ENCODE measurements at places on chromosomes 6 and 20.

DNA sequence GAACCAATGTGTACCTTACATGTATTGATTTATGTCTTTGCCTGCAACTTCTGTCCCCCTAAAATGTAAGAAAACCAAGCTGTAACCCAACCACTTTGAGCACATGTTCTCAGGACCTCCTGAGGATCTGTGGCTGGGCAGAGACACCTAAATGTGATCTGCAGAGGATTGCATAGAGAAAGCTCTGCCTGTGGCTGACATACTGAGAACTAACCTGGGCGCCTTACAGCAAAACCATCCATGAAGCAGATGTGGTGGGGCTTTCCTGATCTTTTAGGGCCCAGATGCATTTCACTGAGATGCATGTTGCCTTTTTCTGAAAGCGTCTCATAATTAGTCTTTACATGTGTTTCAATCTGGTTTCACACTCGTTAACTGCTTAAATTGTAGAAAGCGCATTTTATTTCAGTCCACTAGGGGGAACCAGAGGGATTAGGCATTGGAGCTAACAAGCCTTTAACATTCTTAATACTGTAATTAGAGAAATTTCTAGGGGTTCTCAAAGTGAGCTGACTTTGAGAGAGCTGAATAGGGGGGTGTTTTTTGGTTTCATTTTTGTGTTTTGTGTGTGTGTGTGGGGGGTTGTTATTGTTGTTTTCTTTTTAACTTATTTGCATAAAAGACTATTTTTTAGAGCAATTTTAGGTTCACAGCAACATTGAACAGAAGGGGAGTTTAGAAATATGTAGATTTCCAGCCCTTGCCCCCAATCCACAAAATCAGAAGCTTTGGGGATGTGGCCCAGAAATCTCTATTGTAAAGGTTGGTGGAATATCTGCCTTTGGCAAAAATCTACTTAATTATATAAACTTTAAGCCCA is 50.9 kb upstream of the FAM184A start:
- H3K27ac ChIP-seq, result no peak overlapping the region
- DNase-seq, result no peak
- H3K27me3 ChIP-seq, result no peaks in the 10 kb centered on the region
- H3K36me3 ChIP-seq, result no peaks in the 10 kb centered on the region
- H3K4me1 ChIP-seq, result no peaks in the 10 kb centered on the region

- H3K36me3 ChIP-seq, result no peaks in the 10 kb centered on the region
- no peak for DNase-seq
- no peaks in the 10 kb centered on the region for H3K27me3 ChIP-seq
- H3K4me3 ChIP-seq, result no peak overlapping the region
Measured at GRCh38 chr6:44696686-44697085, 309.2 kb downstream of the CDC5L start.

DNA sequence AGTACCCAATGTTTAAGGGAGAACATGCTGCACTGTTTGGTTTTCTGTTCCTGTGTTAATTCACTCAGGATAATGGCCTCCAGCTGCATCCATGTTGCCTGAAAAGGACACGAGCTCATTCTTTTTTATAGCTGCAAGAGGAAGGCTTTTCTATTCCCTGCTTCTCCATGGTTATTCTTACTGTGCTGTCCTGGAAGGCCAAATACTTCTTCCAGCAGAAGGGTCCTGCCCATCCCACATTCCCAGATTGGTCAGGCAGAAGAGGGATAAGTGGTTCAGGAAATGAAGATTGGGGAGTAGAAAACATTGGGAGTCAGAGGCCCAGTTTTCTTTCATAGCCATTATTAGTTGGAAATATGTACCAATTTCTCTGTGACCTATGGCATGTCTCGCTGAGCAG is 122.4 kb downstream of the TCP11 start:
- no peaks in the 10 kb centered on the region for H3K27me3 ChIP-seq
- peaks cover 20% of the 10 kb centered on the region for H3K36me3 ChIP-seq
- H3K4me3 ChIP-seq, result no peak overlapping the region
- no peak for DNase-seq
- H3K4me1 ChIP-seq, result no peaks in the 10 kb centered on the region
- H3K27ac ChIP-seq, result no peak overlapping the region

DNA sequence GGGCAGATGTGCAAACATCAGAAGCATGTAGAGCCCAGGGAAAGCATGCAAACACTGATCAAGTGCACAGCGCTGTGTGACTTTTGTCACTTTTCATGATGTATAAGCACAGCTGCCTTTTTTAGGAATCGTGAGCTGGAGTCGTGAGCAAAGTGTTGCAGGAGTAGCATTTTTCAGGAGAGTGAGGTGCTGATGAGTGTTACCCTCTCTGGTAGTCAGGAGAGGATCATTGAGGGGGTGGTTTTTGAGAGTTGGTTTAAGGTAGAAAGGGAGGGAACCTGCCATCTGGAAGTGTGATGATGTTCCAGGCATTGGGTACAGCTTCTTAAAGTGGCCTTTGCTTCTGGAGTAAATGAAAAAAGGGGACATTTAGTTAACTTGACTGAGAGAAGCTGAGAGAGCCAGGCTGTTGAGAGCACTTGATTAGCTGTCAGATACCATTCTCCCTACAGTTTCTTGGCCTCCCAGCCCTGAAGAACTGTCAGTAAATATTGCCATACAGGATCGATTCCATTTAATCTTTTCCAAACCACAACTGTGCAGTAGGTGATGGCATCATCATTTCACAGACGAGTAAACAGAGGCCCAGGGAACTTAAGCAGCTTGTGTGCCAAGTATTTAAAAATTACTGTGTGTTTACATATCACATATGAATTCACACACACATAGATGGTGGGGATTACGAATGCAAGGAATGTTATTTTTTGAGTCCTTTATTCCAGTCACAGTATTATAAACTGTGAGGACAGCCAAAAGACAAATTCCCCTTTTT is 28.9 kb downstream of the TPD52L1 start:
- no peak overlapping the region for H3K4me3 ChIP-seq
- no peak for DNase-seq
- no peaks in the 10 kb centered on the region for H3K27me3 ChIP-seq
- H3K36me3 ChIP-seq, result no peaks in the 10 kb centered on the region
- no peaks in the 10 kb centered on the region for H3K4me1 ChIP-seq
- no peak overlapping the region for H3K27ac ChIP-seq

- no peak for DNase-seq
- no peak overlapping the region for H3K4me3 ChIP-seq
- peaks cover 7% of the 10 kb centered on the region for H3K4me1 ChIP-seq
Measured at GRCh38 chr6:170165471-170166117, 125.3 kb downstream of the DLL1 start.

- no peaks in the 10 kb centered on the region for H3K27me3 ChIP-seq
- no peak for DNase-seq
- no peaks in the 10 kb centered on the region for H3K4me1 ChIP-seq
- H3K4me3 ChIP-seq, result no peak overlapping the region
- H3K36me3 ChIP-seq, result no peaks in the 10 kb centered on the region
Measured at GRCh38 chr6:112909781-112910180, 562.7 kb downstream of the RFPL4B start.

DNA sequence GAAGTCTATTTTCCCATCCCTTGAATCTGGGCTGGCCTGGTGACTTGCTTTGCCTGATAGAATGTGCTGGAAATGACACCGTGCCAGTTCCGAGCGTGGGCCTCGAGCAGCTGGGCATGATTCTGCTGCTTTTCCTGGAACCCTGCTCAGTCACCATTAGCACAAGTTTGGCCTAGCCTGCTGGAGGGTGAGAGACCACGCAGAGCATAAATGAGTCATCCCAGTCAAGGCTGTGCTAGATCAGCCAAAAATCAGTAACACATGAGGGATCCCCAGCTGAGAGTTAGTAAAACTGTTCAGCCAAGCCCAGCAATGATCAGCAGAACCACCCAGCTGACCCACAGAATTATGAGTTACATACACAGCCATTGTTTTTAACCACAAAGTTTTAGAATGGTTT is 74.8 kb upstream of the TOP1 start:
- H3K27ac ChIP-seq, result no peak overlapping the region
- no peak for DNase-seq
- no peaks in the 10 kb centered on the region for H3K27me3 ChIP-seq

DNA sequence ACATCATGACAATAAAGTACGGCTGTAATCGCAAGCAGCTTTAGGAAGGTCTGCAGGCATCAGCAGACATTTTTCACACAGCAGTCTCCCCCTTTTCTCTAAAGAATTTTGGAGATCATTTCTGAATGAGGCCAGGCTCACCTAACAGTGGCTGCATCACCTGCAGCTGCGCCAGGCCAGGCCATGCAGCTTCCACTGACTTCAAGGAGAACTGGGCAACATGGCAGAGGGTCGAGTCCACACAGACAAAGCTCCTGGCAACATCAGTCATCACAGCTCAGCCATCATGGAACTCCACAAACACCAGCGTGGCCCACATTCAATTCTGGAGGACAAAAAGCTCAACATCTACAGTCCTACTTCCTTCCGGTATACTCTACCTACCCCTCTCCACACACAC is 17.8 kb upstream of the FOXC1 start:
- peaks cover 8% of the 10 kb centered on the region for H3K4me1 ChIP-seq
- no peak overlapping the region for H3K4me3 ChIP-seq
- DNase-seq, result no peak
- H3K36me3 ChIP-seq, result no peaks in the 10 kb centered on the region
- H3K27me3 ChIP-seq, result peaks cover 8% of the 10 kb centered on the region
- H3K27ac ChIP-seq, result no peak overlapping the region

GRCh38 chr20:40942775-40943174 is 85.8 kb upstream of the TOP1 start:
- no peak overlapping the region for H3K27ac ChIP-seq
- H3K27me3 ChIP-seq, result no peaks in the 10 kb centered on the region
- H3K4me3 ChIP-seq, result no peak overlapping the region
- DNase-seq, result no peak

GRCh38 chr20:20732641-20733040 is 20.2 kb upstream of the RALGAPA2 start:
- no peaks in the 10 kb centered on the region for H3K36me3 ChIP-seq
- peaks cover 6% of the 10 kb centered on the region for H3K27me3 ChIP-seq
- H3K4me1 ChIP-seq, result peaks cover 4% of the 10 kb centered on the region
- no peak overlapping the region for H3K27ac ChIP-seq
- no peak overlapping the region for H3K4me3 ChIP-seq

GRCh38 chr6:101614774-101615173 is 221.3 kb downstream of the GRIK2 start:
- no peaks in the 10 kb centered on the region for H3K4me1 ChIP-seq
- no peak overlapping the region for H3K27ac ChIP-seq
- H3K36me3 ChIP-seq, result no peaks in the 10 kb centered on the region
- no peak overlapping the region for H3K4me3 ChIP-seq
- no peaks in the 10 kb centered on the region for H3K27me3 ChIP-seq

GRCh38 chr6:168129292-168130167 is 50.5 kb upstream of the FRMD1 start:
- peaks cover 12% of the 10 kb centered on the region for H3K27me3 ChIP-seq
- no peak overlapping the region for H3K4me3 ChIP-seq
- no peak overlapping the region for H3K27ac ChIP-seq
- no peak for DNase-seq
- H3K36me3 ChIP-seq, result no peaks in the 10 kb centered on the region
- no peaks in the 10 kb centered on the region for H3K4me1 ChIP-seq

DNA sequence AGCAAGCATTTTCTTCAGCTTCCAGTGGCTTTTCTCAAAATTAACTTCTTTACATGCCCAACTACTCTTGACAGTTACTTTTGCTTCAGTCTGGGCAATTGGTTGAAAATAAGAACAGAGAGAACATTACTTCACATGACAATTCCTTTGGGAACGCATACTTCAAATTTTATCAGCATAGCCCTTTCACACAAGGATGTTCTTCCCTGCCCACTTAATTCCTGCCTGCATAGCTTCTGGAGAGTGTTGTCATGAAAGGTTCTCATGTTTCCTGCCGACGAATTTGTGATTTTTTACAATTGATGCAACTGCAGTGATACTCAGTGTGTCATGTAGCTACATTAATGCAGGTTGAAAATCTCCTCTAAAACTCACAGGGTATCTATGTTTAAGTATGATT is 22.0 kb upstream of the SNRNP48 start:
- peaks cover 9% of the 10 kb centered on the region for H3K27me3 ChIP-seq
- H3K27ac ChIP-seq, result no peak overlapping the region
- no peaks in the 10 kb centered on the region for H3K4me1 ChIP-seq
- no peak overlapping the region for H3K4me3 ChIP-seq

GRCh38 chr20:7161690-7162089 is 394.2 kb downstream of the BMP2 start:
- no peak for DNase-seq
- no peaks in the 10 kb centered on the region for H3K36me3 ChIP-seq
- H3K27me3 ChIP-seq, result no peaks in the 10 kb centered on the region

DNA sequence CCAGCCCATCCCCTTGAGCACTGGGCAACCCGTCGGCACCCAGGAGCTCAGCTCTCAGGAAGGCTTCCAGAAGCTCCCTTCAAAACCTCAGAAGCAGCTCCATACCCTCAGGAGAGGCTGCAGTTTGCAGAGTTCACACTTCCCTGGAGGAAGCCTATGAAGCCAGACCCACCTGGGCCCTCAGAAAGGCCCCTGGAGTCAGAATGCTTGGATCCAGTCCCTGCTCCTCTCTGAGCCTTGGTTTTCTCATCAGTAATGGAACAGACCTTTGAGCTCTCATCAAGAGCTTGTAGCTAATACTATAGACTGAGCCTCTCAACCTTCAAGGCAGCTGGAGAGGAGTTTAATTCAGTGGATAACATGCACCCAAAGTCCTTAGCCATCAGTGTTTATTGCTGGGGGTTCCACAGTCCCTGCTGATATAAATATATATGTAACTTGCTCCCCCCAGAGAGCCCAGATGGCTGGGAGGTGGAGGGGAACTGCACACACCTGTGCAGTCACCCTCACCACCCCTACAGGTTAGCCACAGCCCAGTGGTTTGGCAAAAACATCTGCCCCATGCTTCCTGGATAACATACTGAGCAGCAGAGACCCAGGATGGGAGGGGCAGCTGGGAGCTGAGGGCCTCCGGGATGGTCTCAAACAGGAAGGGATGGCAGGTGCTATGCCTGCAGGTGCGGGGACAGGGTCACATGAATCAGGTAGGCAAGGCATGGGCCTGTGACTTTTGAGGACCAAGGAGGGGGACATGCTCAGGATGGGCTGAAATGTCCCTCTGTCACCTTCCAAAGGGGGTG is 120.1 kb downstream of the SNX5 start:
- no peak for DNase-seq
- H3K36me3 ChIP-seq, result no peaks in the 10 kb centered on the region
- no peak overlapping the region for H3K27ac ChIP-seq
- H3K4me3 ChIP-seq, result no peak overlapping the region
- no peaks in the 10 kb centered on the region for H3K27me3 ChIP-seq

DNA sequence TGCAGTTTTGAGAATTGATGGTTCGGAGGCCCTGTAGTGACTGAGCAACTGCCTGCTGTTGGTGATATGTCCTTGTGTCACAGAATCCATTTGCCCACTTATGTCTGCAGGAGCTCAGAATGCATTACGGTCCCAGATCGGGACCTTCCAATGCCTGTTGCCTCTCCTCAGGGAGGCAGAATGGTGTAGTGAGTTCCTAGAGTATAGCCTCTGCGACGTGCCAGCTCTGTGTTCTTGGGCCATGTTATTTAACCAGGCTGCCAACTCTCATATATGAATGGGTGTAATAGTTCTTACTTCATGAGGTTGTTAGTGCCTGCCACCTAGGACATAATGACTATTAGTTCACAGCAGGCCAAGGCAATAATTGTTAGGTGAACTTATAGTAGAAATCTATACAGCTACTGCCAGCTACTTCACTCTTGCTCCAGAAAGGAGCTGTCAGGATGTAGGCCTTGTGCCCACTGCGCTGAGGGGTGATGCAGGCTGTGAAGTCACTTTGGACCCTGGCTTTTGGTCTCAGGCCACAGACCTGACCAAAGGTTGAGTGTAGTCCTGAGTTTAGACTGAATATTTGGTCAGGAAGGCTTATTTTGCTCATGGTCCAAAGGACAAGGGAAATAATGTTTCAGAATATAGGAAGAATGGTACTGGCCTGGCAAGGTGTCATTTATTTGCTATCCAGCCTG is 82.1 kb downstream of the ASXL1 start:
- no peak for DNase-seq
- H3K27ac ChIP-seq, result peak overlapping the region; percentile 15
- H3K27me3 ChIP-seq, result no peaks in the 10 kb centered on the region
- H3K4me1 ChIP-seq, result peaks cover 3% of the 10 kb centered on the region
- peaks cover 75% of the 10 kb centered on the region for H3K36me3 ChIP-seq
- no peak overlapping the region for H3K4me3 ChIP-seq
